ENCODE measurements at places on chromosomes 2 and 18.

- DNase-seq, result no peak
Observed at GRCh38 chr18:57231864-57232263, 85.0 kb downstream of the BOD1L2 start.

DNA sequence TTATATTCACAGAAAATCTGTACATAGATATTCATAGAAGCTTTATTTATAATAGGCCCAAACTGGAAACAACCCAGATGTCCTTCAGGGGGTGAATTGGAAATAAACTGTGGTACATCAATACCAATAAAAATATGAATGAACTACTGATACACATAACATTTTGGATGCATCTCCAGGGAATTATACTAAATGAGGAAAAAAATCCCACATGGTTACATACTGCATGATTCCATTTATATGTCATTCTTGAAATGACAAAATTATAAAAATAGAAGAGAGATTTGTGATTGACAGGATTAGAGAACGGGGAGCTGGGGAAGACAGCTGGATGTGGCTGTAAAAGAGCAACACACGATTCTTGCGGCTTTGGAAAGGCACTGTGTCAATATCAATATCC lies 435.0 kb downstream of the TMEM182 start:
- no peak for DNase-seq

GRCh38 chr2:188727846-188728245 lies 246.3 kb upstream of the COL3A1 start:
- DNase-seq, result no peak

DNA sequence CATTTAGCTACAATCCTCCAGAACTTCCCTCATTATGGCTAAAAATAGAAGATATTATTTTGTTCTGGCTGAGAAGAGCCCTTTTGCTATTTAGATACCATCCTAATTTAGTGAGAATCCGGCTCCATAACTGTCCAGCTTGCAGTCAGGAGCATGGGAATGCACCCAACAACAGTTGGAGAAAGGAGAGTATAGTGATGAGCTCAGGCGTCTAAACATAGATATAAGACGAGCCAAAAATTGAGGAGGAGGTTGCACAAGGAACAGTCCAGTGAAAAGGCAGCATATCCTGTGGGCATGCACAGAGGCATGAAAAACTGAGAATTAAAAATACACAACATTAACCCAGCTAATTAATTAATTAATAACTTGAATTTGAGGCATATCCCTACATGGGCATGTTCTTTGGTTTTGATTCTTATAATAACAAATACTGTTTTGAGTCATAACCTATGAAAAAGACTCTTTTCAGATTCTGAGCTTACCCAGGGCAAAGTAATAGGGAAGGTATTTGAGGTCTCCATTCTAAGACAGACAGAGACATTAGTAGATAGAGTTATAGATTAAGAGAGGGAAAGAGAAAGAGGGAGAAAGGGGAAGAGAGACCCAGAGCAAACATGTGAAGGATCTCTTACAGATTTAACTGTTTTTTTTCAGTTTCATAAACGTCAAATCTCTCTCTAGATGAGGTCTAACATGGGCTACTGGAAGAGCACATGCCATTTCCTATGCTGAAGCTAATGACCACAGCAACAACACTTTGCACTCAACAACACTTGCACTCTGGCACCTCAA lies 311.2 kb downstream of the OSR1 start:
- DNase-seq, result no peak

GRCh38 chr2:138307099-138307498 lies 194.5 kb upstream of the SPOPL start:
- DNase-seq, result no peak

DNA sequence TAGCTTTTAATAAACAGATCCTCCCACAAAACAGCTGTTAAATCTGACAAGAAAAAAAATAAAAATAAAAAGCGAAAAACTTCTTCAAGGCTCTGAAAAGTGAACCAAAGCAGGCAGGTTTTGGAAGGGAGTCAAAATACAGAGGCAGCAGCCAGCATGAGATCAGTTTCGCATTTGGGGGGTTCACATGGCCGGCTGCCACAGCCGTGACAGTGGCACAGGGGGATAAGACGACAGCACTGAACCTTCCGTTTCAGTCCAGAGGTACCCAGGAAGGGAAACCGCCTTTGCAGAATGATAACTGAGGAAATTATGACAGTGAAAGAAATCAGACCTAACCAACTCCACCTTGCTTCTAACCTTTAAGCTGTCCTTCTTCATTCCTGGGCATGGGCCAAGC lies 196.7 kb upstream of the PID1 start:
- no peak for DNase-seq

- DNase-seq, result no peak
Observed at GRCh38 chr2:141666191-141666590, 464.6 kb downstream of the LRP1B start.

GRCh38 chr18:74945774-74946545 lies 263.0 kb downstream of the PTGR3 start:
- no peak for DNase-seq

Measured in Kasumi-1 (cell line).